ENCODE measurements at places on chromosomes 4 and X.

DNA sequence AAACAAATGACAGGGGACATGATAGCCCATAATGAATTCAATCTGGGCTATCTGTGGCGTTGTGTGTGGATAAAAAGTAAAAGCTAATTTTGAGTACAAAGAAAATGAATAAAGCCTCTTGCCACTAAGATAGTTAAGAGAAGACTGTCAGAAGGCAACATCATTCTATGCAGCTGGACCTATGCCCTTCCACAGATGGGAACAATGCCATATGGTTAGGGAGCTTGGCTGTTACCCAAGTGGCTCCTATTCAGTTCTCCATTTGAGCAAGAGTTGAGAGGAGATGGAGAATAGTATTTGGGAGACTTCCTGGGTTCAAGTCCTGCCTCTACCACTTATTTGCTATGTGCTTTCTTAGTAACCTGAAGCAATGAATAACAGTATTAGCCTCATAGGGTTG, 107.7 kb downstream of the ANXA3 start:
- ATAC-seq = no peak

DNA sequence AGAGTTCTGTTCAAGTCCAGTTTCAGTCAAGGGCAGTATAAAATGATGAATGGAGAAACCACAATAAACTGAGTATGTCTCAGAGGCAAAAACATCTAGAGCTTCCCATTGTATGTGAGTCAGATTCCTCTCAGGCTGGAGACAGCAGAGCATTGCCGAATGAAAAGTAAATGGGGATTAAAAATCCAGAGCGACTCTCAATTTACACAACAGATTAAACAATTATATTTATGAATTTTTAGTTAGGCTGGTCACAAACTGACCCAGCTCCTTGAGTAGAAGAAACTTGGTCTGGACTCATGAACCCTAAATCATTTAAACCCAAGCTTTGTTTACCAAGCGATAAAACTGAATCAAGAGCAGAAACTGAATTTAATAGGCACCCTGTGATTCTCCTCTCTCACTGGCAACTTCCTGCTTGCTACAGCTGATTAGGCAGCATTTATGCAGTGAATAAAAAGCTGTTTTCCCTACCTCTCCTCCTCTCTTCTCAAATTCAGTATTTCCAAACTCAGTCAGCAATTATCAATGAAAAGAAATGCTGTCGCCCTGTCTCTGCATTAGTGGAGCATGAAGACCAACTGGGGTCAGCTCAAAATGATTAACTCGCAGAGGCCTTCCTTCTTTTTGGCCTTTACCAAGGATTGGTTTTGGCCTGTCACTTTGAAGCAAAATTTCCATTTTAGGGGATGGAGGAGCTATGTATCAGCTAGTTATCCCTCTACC, 568.0 kb downstream of the PDHA2 start:
- ATAC-seq = no peak

GRCh38 chr4:159447296-159447695, 344.4 kb downstream of the RAPGEF2 start:
- no peak for ATAC-seq

DNA sequence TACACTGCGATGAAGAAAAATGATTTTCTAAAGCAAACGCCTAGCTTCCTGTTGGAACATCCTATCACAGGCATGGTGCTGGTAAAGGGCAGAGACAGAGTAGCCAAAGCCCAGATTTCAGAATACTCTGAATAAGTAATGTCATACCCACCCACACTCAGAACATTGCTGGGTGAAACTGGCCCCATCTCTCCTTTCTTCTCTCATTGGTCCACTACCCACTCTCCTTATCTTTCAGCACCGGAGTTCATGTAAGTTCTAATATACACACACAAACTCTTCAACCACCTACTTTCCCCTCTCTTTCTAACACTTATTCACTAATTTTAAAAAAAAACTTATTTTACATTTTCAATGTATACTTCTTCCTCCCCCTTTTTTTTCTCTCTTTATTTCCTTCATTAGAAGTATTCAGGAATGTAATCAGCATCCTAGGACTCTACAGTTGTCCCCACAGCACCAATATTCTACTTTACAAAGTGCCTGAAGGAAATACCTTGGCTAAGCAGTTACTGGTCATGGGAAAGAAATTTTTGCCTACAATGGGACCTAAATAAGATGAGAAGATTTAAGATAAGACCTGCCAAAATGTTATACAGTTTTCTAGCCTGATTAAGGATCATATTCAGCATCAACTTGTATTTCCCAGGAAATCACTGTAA, 63.0 kb downstream of the SEC24D start:
- peak; percentile 25 for ATAC-seq

DNA sequence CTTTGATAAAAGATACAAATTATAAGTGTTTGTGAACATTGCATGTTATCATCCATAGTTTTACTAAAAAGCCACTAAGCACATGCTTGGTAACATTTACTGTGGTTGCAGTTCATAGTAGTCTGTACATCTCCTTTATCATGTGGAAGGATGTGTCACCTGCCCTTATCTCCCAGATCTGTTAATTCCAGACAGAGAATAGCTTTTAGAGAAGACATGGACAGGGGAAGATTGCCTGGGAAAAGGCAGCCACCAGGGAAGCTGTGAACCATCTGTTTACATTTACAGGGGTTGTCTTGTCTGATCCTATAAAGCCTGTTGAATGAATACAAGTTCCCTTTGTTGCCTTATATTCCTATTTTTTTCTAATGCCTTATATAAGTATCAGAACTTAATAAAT, 396.0 kb downstream of the FAT4 start:
- ATAC-seq = no peak

DNA sequence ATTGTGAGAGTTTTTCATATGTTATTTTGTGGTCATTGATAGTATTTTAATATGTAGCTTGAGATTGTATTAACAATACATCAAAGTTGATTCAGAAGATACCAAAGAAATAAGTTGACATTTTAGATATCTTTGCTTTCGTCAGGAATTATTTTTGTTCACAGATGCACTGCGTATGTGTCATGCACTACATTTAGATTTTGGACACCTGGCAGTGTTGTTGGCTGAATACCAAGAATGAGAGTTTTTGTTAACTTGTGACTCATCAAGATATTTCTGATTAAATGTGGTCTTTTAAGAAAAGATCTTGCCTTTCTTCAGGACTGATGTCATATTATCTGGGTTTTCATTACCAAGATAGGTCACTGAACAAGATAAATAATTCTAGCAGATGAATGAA, 633.4 kb downstream of the CENPC start:
- no peak for ATAC-seq

- ATAC-seq = peak; percentile 19
Measured at GRCh38 chr4:74320559-74321118, 12.4 kb downstream of the EPGN start.

DNA sequence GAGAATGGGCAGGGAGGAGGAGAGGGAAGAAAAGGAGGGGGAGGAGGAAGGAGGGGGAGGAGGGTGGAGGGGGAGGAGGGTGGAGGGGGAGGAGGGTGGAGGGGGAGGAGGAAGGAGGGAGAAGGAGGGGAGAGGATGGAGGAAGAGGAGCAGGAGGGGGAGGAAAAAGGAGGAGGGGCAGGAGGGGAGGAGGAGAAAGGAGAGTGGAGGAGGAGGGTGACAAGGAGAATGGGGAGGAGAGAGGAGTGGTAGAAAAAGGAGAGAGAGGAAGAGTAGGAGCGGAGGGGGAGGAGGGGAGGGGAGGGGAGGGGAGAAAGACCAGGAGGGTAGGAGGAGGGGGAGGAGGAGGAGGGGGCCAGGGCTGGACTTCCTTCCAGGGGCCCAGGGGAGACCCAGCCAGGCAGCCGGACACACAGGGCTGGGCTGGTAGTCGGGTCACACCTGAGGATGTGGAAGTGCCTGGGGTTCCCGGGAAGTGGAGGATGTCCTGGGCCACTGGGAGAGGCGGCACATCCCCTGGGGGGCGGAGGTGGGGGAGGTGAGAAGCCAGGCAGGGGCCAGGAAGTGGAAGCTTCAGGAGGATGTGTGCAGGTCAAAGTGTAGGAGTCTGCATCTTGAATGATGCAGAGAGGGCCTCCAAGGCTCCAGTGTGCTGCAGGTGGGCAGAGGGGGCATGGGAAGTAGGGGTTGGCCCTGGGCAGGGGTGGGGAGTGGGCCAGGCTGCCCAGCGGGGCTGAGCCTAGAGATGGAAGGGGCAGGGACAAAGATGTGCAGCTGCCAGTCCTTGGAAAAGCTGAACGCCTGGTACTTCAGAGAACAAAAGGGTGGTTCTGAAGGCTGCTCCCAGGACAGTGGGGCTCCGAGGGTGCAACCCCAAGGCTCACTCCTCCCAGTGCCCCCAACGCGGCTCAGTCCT, 18.8 kb downstream of the IL3RA start:
- no peak for ATAC-seq

DNA sequence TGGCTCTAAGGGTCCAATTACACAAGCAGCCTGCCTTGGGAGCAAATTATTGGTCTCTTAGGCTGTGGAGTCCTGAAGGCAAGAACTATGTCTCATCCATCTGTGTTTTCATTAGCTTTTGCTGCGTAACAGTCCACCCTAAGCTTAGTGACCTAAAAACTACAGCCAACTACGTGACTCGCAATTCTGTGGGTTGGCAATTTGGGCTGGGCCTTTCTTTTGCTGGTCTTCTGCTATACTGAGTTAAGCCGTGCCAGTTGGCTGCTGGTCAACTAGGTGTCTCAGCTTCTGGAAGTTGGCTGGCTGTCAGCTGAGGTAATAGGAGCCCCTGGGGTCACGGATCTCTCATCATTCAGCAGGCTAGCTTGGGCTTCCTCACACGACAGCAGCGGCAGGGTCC, 205.6 kb upstream of the S100G start:
- no peak for ATAC-seq

DNA sequence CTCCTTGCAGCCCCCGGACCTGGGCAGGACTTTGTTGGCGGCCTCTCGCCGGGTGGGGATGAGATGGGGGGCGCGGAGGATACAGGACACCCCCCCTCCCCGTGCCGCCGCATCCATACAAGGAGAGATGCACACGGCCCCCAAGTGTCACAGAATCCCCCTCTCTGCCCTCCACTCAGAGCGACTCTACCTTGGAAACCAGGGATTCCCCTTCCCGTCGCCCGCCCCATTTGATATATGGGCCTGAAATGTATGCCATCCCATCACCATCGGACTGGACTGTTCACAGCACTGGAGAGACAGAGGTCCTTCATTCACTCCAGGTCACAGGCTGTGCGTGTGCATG, 426 bp downstream of the PORCN start:
- peak; percentile 26 for ATAC-seq

- no peak for ATAC-seq
Measured at GRCh38 chrX:136227948-136228838, 23.0 kb downstream of the MAP7D3 start.

DNA sequence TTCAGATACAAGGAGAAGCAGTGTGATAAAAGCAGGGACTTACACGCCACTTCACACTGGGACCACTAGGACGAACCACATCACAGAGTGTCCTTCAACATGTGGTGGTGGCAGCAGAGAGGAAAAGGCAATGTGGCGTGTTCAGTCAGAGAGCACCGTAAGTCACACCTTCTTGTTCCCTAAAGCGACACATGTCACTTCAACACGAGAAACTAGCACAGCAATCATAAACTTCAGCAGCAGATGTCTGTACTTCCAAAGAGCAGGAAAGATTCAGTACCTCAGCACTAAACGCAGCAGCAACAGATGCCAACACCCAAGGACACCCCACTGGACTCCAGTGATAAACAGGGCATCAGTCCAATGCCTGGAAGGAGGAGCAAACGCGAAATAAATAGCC, 96.7 kb downstream of the AREG start:
- no peak for ATAC-seq
